Activated B cell treated with CpG ODN at 0.5 μM for 24 hours (primary cell): ENCODE measurements at places on chromosomes 2 and 18.

GRCh38 chr2:240604939-240605716 lies 18.6 kb downstream of the CAPN10 start:
- DNase-seq: no peak

GRCh38 chr2:98730053-98730706 lies 752 bp downstream of the MGAT4A start:
- peak; percentile 51 for DNase-seq

- no peak for DNase-seq
Observed at GRCh38 chr2:152466041-152466440, 131.1 kb downstream of the FMNL2 start.

DNA sequence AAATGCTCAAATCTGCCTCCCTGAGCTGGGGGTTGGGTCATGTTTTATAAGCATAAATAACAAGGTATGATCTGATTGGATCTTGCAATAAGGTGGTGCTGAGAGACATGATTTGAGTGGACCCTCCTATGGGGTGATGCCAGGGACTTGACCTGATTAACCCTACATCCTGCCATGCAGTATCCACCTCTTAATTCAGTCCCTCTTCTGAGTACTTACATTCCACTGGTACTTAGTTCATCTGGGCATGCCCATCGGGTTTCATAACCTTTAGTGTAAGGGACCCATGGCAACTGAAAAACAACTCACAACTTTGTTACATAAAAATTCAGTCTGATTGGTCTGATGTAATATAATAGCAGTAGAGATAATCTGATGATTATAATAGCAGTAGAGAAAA lies 397.9 kb upstream of the HNMT start:
- no peak for DNase-seq

- DNase-seq: no peak
Observed at GRCh38 chr18:30406728-30407127, 635.8 kb downstream of the DSC3 start.

- no peak for DNase-seq
Observed at GRCh38 chr18:13672657-13673056, 53.7 kb downstream of the FAM210A start.

DNA sequence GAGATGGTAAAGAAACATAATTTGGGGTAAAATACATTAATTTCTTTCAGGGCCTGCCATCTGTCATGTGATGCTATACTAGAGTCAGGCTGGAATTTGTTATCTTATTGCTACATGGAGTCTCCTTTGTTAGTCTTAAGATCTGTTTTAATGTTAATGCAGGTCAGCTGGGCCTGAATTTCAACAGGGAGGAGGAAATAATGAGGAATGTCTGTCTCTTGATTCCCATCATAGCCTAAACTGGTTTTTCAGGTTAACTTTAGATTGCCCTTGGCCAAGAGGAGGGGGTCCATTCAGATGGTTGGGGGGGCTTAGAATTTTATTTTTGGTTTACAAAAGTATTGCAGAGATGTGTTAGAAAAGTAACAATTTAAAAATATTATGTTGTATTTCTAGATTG lies 19.0 kb upstream of the FEZ2 start:
- DNase-seq: no peak

GRCh38 chr18:79528316-79528695 lies 132.6 kb downstream of the NFATC1 start:
- DNase-seq: no peak

DNA sequence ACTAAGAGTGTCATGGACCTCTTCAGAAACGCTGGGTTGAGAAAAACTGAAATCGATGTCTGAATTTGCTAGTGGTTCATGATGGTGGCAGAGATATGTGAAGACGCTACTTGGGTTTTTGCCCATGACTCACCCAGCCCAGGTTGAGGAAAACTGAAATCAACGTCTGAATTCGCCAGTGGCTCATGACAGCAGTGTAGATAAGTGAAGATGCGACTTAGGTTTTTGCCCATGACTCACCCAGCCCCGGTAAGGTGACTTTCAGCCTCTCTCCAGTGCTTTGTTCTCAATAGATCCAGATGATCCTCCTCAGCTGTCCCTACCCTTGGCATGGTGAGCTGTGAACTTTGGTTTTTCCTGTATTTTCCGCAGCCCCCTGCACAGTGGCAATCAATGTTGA lies 105.3 kb upstream of the SIX3 start:
- no peak for DNase-seq

- no peak for DNase-seq
Observed at GRCh38 chr2:8623958-8624591, 57.8 kb upstream of the ID2 start.

- DNase-seq: no peak
Observed at GRCh38 chr2:128444816-128445522, 126.3 kb upstream of the HS6ST1 start.

GRCh38 chr2:382728-383022 lies 94.8 kb upstream of the ALKAL2 start:
- DNase-seq: no peak

DNA sequence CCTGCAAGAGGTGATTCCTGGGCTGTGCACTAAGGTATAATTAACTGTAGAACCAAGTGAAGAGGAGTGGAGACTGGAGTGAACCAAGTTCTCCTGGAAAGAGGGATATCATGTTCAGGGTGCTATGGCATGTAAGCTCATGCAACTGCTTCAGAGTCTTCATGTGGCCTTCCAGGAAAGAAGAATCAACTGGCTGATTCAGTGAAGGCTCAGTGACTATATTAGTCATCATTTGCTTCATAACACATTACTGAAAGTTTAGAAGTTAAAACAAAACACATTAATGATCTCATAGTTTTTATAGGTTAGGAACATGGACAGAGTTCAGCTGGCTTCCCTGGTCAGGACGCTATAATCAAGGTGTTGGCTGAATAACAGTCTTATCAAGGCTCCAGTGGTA lies 1200.8 kb upstream of the GYPC start:
- DNase-seq: no peak

- DNase-seq: no peak
Observed at GRCh38 chr2:195407783-195408182, 249.2 kb upstream of the SLC39A10 start.

DNA sequence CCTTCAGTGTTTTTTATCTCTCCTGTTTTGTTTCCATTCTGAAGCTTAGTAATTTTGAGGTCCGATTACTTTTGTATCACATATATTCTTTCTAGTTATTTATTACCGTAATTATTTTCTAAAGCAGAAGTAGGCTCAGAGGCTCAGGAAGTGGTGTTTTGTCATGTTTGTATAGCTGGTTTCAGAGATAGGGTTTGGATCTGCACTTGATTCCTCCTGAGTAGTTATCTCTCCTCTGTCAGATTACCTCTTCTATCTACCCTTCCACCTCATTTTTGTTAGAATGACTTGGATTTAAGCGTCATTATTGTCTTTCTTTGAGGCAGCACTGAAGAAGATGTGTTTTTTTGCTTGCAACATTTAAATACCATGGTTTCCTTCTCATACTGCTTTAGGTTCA lies 95.4 kb downstream of the MTA3 start:
- DNase-seq: no peak

DNA sequence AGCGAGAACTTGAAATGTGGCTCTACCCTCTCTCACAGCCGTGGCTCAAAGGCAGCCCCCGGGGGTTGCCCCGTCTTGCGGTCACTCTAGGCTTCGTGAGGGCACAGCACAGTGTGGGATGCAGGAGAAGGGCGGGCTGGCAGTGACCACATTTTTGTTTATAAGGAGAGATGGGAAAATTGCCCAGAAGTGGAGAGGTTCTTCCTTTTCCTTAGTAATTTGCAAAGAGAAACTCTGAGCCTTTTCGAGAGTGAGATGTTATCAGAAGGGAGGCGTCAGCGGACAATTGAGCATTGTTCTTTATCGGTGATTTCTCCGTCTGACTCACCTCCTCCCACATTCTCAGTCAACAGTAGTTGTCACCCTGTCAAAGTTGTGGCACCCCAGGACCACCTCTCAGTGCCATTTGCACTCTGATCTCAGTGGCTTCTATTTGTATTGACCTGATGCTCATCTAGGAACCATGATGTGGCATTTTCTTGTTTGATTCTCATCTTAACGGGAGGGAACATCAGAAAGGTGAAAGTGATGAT lies 89.6 kb downstream of the ACAA2 start:
- DNase-seq: no peak

DNA sequence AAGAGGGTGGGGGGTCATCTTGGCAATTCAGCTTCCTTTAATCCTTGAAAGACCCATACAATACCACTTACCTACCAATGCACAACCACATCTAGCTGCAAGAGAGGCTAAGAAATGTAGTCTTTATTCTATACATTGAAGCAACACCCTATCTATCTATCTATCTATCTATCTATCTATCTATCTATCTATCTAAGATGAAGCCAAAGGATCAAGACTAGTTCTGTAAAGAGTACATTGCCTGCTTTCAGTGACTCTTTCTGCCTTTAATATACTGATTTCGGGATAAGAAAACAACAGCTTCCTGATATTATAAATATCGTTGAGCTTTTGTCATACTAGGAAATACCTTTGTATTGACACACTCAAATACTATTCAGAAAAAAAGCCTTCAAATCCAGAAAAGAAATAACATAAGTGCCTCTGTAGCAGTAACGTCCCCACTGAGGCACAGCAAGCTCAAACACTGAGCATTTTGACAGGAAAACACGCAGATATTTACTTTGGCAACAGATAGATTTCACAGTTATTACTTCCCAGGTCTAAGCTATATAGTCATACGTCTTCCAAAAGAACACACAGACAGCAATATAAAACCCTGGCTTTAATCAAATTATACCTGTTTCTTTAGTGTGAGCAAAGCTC lies 139.4 kb upstream of the SERTAD2 start:
- DNase-seq: no peak

DNA sequence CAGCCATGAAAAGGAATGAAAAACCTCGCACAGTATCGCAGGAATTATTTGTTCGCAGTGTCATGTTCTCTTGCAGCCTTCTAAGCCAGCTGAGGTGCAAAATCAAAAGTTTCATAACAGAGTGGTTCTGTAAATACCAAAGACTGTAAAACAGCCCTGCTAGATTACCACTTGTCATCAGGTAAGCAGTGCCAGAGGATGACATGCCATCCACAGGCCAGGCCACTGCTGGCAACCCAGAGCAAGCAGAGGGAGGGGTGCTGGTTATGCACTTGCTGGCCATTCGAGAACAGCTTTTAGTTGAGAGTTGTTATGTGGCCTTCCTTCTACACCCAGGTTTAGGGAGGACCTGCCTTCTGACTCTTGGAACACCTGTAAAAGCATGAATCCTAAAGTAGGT lies 114.3 kb upstream of the MGAT5 start:
- no peak for DNase-seq

DNA sequence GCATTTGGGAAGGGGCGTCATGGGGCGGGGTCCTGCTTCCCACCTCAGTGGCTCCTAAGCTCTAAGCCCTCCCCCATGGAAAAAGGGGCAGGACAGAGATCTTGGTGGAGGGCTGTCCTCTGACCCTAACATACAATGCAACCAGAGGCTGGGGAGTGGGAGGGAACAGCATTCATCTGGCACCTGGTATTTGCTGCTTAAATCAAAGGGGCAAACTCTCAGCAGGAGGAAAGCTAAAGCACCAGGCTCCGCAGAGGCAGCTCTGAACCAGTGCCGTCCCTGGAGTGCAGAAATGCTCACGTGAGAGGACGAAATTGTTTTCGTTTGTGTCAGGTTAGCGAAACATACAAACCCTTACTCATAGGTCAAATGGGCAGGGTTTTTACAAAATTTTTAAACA lies 92.7 kb upstream of the PXDN start:
- no peak for DNase-seq

- no peak for DNase-seq
Observed at GRCh38 chr2:203685081-203685621, 21.3 kb upstream of the CD28 start.

DNA sequence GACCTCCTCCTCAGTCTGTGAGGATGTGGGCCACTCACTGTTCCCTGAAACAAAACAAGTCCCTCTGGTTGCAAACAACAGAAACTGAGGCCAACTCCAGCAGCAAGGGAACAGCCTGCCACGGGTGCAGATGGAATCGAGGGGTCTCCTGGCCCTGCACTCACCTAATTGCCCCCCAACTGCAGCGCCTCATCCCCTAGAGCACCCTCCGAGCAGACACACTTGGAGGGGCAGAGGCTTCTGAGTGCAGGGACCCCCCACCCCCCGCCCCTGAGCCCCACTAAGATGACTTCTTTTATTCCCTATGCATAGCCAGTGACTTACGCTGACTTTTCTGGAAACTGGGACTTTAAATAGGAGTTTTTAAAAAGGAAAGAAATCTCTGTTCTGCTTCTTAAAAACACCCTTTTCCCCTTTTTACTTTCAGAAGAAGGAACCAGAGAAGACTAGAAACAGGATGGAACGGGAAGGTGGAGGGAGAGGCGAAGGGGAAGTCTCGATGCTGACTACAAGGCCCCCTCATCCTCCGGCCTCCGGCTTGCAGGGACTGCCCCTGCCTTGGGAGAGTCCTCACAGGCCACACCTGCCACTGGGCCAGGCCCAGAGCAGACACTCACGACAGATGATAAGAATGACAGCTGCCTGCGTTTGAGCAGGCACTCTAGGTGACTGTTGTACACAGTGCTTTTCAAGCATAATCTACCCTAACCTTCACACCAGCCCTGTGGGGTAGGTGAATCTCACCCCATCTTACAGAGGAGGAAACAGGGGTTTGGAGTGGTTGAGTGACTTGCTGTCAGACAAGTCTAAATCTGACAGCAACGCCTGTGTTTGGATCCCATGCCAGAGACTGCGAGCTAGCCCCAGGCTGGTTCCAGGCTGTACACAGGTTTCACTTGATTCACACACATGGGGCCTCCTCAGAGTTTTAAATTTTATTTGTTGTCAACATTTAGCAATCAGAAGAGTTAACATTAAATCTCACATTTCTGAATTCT lies 28.2 kb upstream of the BIN1 start:
- DNase-seq: no peak

GRCh38 chr2:227534714-227535113 lies 62.8 kb downstream of the AGFG1 start:
- DNase-seq: no peak
